ENCODE measurements at places on chromosomes 4 and X.

- DNase-seq, result no peak
Measured at GRCh38 chr4:39732728-39733127, 34.8 kb downstream of the UBE2K start.

DNA sequence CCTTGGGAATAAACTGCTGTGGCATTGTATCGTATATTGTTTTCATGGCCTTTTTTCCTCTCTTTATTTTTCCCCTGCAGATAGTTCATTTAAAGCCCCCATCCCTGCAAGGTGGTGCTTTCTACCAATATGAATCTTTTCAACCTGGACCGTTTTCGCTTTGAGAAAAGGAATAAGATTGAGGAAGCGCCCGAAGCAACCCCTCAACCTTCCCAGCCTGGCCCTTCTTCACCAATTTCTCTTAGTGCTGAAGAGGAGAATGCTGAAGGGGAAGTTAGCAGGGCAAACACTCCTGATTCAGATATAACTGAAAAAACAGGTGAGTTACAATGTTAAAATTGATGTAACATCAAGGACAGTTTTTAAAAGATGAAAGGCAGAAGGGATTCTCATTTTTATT lies 601 bp downstream of the SMARCAD1 start:
- DNase-seq, result no peak

DNA sequence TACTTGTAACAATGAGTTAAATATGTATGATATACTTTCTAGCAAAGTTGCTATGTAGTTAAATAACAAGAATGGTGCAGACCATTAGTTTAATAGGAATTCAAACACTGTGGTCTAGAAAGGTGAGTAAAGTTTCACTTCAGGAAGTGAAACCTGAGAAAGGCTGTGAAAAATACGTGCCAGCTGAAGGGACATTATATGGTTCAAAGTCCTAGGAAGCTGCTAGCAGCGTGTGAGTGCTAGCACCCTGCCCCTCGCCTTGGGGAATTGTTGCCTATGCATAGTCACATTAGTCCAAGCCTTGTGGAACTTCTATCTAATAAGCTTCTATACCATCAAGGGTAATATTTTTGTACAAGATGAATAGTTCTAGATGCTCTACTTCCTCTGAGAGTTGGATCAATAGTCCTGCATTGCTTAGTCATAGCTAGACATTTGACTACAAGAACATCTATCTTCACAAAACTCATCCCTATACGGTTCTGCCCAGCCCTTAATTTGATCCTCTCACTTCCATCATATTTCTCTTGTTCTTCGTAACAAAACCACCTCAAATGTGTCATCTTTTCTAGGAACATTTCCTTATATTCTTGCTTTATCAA lies 45.8 kb upstream of the ARSJ start:
- DNase-seq, result no peak

GRCh38 chr4:77367638-77368037 lies 210.6 kb downstream of the CCNG2 start:
- DNase-seq, result no peak

DNA sequence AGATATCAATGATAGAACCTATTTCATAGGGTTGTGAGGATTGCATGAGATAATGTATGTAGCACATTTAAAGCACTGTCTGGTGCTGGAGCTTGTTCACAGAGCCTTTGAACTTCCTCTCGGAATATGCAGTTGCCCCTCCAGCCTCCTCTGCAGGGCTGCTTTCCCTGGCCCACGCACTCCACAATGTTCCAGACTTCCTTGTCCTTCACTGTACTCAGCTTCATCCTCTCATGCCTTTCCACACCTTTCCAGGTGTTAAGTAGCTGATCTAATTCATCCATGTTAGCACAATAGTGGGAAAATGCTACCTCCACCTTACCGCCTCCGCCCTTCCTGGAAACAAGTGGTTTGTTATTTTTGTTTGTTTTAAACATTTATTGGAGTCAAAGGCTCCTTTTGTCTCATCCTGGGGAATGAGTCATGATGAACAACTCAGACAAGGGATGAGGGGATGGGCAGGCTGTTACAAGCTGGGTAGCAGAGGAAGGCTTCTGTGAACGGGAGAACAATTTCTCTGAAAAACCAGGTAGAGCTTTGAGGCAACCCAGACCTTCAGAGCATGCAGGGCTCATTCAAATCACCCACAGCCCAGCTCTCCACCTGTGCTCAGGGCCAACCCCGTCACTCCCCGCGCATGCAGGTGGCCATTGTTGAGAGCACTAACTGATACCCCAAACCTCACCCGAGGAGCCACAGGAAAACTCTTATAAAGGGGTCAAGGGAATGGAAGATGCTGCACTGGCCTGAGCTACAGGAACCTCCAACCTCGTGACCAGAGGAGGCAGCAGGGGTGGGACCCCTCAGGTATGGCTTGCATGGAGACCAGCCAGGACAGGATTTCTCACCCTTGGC lies 84.9 kb upstream of the TBL1X start:
- DNase-seq, result no peak

DNA sequence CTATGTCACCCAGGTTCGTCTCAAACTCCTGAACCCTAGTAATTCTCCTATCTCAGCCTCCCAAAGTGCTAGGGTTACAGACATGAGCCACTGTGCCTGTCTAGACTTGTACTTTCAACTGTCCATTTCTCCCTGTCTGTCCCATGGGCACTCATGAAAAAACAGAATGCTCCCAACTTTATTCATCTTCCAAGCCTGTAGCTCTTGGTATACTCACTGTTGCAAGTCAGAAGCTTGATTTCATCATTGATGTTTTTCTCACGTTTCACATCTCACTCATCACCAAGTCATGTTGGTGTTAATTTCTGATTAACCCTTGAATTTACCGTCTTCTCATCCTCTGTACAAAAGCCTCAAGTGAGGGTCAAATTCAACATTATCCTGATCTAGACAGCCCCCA lies 7.3 kb upstream of the SRP72 start:
- no peak for DNase-seq

- DNase-seq, result no peak
Measured at GRCh38 chr4:123869286-123870215, 473.0 kb downstream of the SPRY1 start.

- DNase-seq, result no peak
Measured at GRCh38 chrX:43785930-43786591, 96.2 kb downstream of the MAOB start.

DNA sequence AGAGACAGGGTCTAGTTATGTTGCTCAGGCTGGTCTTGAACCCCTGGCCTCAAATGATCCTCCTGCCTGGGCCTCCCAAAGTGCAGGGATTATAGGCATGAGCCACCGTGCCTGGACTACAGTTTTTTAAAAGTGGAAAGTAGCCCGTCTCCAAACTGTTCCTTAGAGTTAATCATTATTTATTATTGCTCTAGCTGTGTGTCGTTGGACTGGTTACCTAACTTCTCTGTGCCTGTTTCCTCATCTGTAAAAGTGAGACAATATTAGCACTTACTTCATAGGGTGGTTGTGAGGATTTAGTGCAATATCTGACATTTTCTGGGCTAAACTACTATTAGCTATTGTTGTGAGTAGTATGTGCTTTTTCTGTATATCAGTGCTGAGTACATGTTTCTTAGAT lies 152.3 kb upstream of the SCML1 start:
- DNase-seq, result no peak

GRCh38 chr4:98411731-98412130 lies 150.5 kb downstream of the RAP1GDS1 start:
- no peak for DNase-seq

DNA sequence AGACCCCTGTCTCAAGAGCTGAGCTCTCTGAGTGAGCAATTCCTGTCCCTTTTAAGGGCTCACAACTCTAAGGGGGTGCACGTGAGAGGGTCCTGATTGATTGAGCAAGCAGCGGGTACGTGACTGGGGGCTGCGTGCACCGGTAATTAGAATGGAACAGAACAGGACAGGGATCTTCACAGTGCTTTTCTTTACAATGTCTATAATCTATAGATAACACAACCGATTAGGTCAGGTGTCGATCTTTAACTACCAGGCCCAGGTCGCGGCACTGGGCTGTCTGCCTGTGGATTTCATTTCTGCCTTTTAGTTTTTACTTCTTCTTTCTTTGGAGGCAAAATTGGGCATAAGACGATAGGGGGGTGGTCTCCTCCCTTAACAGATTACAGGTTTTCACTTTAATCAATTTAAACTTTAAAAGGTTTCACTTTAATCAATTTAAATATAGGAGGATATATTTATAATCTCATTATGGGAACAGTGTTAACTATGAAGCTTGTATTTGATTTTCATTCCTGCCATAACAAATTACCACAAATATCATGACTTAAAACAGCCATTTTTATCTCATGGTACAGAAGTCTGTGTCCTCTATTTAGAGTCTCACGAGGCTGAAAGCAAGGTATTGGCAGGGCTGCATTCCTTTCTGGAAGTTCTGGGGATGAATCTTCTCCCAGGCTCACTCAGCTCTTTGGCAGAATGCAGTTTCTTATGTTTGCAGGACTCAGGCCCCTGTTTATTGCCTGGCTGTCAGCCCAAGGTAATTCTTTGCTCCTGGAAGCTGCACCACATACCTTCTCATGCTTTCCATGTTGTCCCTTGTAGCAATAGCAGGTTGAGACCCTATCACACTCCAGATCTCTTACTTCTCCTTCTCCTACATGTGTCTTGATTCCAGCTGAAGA lies 5.2 kb downstream of the SPATA4 start:
- no peak for DNase-seq

GRCh38 chr4:41579043-41579442 lies 41.1 kb downstream of the LIMCH1 start:
- DNase-seq, result no peak

GRCh38 chr4:3385711-3386420 lies 55.9 kb upstream of the HGFAC start:
- no peak for DNase-seq

DNA sequence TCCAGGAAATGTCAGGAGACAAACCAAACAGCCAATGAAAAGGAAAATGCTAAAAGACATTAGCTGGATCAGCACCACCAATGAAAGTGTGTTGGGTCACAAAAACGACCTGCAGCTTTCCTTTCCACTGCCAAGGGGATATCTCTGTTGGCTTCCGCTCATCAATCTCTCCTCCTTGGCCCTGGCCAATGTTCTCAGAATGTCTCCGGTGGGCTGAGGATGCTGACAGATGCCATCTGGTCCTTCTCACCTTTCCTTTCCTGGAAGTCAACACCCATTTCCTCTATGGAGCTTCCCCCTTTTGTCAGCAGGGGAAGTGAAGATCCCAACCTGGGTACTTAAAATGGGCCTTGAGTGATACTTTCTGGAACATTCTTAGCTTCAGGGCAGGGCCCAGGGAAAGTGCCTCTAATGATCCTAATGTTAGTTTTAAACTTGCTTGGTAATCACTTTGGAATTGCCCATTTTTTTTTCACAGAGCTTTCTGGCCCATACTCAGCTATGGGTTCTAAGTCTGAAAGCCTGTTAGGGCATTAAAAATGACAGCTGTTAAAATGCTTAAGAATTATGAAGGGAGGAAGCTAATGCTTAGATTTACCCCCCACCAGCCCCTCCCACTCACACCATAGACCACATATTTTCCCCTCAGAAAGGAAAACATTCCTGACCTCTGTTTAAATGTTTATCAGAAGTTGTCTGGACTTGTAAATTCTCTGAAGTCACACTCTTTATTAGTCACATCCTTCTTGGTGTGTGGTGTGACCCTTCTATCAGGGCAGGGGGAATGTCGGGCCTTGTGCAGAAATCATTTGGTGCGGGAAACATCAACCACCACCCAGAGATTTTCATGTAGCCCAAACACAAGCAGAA lies 29.2 kb downstream of the IGFBP7 start:
- no peak for DNase-seq

- no peak for DNase-seq
Measured at GRCh38 chr4:105387466-105387865, 86.4 kb downstream of the PPA2 start.

DNA sequence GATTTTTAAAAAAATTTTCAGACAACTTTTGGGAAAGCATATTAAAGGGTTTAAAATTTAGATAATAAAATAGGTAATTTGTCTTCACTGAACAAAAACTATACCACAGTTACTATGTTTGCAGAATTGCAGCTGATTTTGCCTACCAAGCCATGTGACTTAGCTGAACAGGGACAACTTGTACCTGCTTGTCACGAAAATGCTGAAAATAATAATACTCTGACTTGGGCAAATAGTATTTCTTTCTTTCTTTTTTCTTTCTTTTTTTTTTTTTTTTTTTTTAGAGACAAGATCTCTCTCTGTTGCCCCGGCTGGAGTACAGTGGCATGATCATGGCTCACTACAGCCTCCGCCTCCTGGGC lies 225.2 kb upstream of the PPP1R2C start:
- DNase-seq, result no peak

- no peak for DNase-seq
Measured at GRCh38 chr4:102606846-102607450, 105.8 kb downstream of the NFKB1 start.

DNA sequence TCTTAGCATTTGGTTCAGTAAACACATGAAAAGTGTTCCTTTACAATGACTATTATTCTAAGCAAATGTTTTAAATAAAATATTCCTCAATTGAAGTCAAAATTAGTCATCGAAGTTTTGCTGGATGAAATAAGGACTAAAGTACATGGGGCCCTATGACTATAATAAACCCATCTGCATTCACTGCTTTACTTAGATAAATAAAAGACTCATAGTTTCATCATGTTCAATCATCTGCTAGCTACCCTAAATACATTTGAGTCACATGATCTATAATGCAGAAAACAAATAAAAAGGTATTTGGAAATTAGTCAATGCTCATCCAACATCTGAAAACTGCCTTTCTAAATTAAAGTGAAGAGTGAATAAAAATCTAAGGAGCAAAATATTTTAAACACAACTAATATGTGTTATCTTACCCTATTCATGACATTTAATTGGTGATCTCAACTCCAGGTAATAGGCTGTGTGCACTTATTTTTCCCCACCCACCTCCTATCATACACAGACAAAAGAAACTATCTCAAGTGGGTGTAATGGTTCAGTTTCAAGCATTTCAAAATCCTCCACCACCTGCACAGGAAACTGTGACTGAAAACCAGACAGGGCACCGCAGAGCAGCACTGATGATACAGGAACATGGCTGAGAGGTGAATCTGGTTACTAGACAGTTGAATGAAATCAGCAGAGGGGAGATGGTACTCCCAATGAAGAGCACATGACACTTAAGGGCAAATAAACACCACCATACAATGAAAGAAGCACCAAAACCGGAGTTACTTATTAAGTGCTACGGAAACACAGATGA lies 78.6 kb downstream of the CAMK2D start:
- DNase-seq, result peak; percentile 75

DNA sequence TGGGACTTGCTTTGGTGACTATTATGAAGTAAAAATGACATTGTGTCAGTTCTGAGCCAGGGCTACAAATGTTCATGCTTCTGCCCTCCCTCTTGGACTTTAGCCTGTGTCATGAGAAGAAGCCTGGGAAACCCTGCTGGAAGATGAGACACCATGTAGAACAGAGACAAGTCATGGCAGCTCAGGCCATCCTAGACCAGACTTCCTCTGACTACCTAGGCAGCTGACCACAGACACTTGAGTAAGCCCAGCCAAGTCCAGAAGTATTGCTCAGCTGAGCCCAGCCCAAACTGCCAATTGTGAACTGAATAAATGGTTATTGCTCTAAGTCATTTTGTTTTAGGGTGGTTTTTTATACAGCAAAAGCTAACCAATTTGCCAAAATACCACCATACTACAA lies 467.6 kb upstream of the CNKSR2 start:
- no peak for DNase-seq

- no peak for DNase-seq
Measured at GRCh38 chr4:67550451-67550850, 5.1 kb upstream of the CENPC start.

GRCh38 chrX:39808471-39808917 lies 289.3 kb downstream of the BCOR start:
- no peak for DNase-seq

Measured in naive thymus-derived CD4-positive, alpha-beta T cell (primary cell).